ENCODE measurements at places on chromosomes 16 and 17.

- no peak for DNase-seq
Observed at GRCh38 chr16:28876019-28876659, 2.1 kb upstream of the ATP2A1 start.

DNA sequence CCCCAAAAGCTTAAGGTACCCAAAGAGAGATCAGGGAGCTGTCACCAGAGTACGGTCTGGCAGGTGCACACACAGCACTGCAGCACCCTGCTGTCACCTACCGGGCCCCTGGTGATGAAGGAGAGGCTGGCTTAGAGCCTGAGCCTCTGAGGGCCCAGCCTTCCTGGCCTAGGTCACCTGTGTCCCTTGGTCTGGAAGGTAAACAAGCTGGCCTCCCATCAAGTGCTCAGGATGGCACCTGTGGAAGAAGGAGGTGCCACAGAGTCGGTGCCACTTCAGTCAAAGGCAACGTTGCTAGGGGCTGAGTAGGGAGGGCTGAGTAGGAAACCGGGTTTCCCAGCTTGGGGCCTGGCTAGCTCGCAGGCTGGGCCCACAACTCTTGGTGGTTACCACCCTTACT lies 70.7 kb downstream of the COG7 start:
- DNase-seq = no peak

GRCh38 chr17:47806026-47806912 lies 15.3 kb downstream of the OSBPL7 start:
- DNase-seq = no peak

- no peak for DNase-seq
Observed at GRCh38 chr17:6427279-6427781, 7.6 kb downstream of the AIPL1 start.

- no peak for DNase-seq
Observed at GRCh38 chr17:50949128-50949988, 83.2 kb upstream of the TOB1 start.

DNA sequence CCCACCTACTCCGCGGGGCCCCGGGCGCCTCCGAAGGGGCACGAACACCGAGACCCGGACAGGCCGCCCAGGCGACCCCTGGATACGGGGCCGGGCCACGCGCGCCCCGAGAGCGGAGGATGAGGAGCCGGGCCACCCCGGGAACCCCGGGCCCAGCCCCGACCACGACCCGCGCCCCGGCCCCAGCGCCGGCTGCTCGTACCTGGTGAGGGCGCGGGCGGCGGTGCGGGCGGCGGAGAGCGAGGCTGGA lies 192 bp downstream of the FASN start:
- DNase-seq = no peak

DNA sequence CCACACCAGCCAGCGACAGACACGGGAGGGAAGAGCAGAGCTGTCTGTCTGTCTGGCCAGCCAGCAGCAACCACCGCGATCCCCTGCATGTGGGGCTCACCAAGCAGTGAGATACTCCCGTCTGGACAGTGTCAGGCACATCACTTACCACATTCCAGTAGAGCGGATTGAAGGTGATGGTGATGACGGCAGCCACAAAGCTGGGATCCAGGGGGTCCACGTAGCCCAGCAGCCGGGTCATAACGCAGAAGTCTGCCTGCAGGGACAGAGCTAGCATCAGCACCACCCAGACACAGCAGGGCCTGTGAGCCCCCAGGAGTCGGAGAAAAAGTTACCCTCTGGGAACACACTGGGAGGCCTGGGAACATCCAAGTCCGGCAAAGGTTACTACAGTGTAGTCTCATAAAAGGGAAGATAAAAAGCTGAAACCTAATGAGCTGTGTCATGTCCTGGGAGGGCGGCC lies 14.7 kb downstream of the PEMT start:
- DNase-seq = no peak

- no peak for DNase-seq
Observed at GRCh38 chr16:68802190-68802589, 41.1 kb upstream of the TANGO6 start.

- DNase-seq = no peak
Observed at GRCh38 chr17:44677136-44677535, 12.4 kb downstream of the CCDC43 start.

- DNase-seq = no peak
Observed at GRCh38 chr17:1649844-1650501, at the start of gene RILP. Gene RILP (minus strand): TSS chr17:1649866. CDS start chr17:1649804, 62 bp downstream.

GRCh38 chr17:82272495-82273326 lies 789 bp downstream of the CSNK1D start:
- DNase-seq = no peak

DNA sequence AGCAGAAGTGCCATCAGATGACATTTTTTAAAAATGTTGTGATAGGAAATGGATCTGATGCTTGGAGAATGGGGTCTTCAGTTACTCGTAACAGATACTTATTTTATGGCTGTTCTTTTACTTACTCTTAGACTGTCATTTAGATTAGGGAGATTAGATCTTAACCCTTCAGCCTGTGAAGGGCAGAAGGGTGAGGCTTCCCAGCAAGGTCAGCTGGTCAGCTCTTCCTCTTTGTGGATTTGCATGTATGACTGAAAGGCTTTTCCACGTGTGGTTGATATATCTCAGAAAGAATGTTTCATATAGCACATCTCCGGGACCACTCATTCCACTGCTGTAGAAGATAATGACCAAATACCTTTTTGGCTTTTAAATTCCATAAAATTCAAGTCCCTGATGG lies 27.4 kb downstream of the GRB7 start:
- DNase-seq = no peak

- no peak for DNase-seq
Observed at GRCh38 chr17:65527381-65527780, 34.1 kb downstream of the AXIN2 start.

GRCh38 chr16:25063865-25064264 lies 47.7 kb upstream of the LCMT1 start:
- DNase-seq = no peak

- no peak for DNase-seq
Observed at GRCh38 chr16:80377096-80377956, 163.5 kb upstream of the DYNLRB2 start.

Measured in NCI-H1048 (cell line).